ENCODE measurements at places on chromosomes 2 and 18. TPM values are rescaled to one million over a fixed set of nuclear protein-coding genes. Genes with fewer than 3 reads are reported as not detected.
A peak's percentile ranks its signal among the peaks of the same experiment; 100 is the strongest.

GRCh38 chr18:47417807-47418206, 166.3 kb upstream of the SKOR2 start:
- DNase-seq: no peak

The MAPRE3 gene
- 6.7 TPM for total RNA-seq

- DNase-seq: peak; percentile 9
Observed at GRCh38 chr18:79571211-79572092, 108.2 kb upstream of the CTDP1 start.

The MREG gene
- total RNA-seq: 4.3 TPM

GRCh38 chr2:215489288-215489848, 53.5 kb upstream of the FN1 start:
- no peak for DNase-seq

Measured in pancreas (tissue), 10 donors.